ENCODE measurements at places on chromosomes 1 and 21. TPM values are rescaled to one million over a fixed set of nuclear protein-coding genes. Genes with fewer than 3 reads are reported as not detected.

The SELP gene
- not detected for polyA plus RNA-seq

The CD48 gene
- polyA plus RNA-seq = not detected

The OLIG2 gene
- polyA plus RNA-seq = not detected

The URB2 gene
- 3.9 TPM for polyA plus RNA-seq

The CFHR4 gene
- not detected for polyA plus RNA-seq

The KCNK1 gene
- polyA plus RNA-seq = not detected

The ZNF697 gene
- polyA plus RNA-seq = 2.5 TPM

The KCNA2 gene
- polyA plus RNA-seq = not detected

The SYDE2 gene
- 1.8 TPM for polyA plus RNA-seq

The MRAP gene
- polyA plus RNA-seq = 0.57 TPM

The CDK11A gene
- 11.2 TPM for polyA plus RNA-seq

The NECTIN4 gene
- 9.2 TPM for polyA plus RNA-seq

The SSBP3 gene
- 19.0 TPM for polyA plus RNA-seq

The TRABD2B gene
- 0.17 TPM for polyA plus RNA-seq

The OTUD3 gene
- polyA plus RNA-seq = 5.6 TPM

The ODF2L gene
- polyA plus RNA-seq = not detected

The KCNE2 gene
- 0.07 TPM for polyA plus RNA-seq

The ADAMTS4 gene
- polyA plus RNA-seq = 0.56 TPM

The FYB2 gene
- polyA plus RNA-seq = 0.97 TPM

The PSMD4 gene
- polyA plus RNA-seq = 174 TPM

The CRABP2 gene
- polyA plus RNA-seq = 0.40 TPM

The NUDT17 gene
- polyA plus RNA-seq = 5.7 TPM

The CRB1 gene
- polyA plus RNA-seq = 0.01 TPM

The TMEM51 gene
- polyA plus RNA-seq = 22.3 TPM

The CD247 gene
- polyA plus RNA-seq = not detected

The FAM177B gene
- 0.20 TPM for polyA plus RNA-seq

The KCNE1 gene
- polyA plus RNA-seq = not detected

The KRTAP19-1 gene
- polyA plus RNA-seq = not detected

The FCRL6 gene
- polyA plus RNA-seq = not detected

The SPATA1 gene
- polyA plus RNA-seq = 0.93 TPM

The MATN1 gene
- polyA plus RNA-seq = 0.03 TPM

The GOLT1A gene
- 25.8 TPM for polyA plus RNA-seq

The OR2G6 gene
- polyA plus RNA-seq = not detected

The MAN1C1 gene
- polyA plus RNA-seq = 0.18 TPM

The AGMAT gene
- polyA plus RNA-seq = 52.6 TPM

The PADI4 gene
- 0.04 TPM for polyA plus RNA-seq

The OXCT2 gene
- 0.26 TPM for polyA plus RNA-seq

The GJA5 gene
- polyA plus RNA-seq = not detected
